D721Med (cell line): ENCODE measurements at places on chromosomes 1 and 21.

DNA sequence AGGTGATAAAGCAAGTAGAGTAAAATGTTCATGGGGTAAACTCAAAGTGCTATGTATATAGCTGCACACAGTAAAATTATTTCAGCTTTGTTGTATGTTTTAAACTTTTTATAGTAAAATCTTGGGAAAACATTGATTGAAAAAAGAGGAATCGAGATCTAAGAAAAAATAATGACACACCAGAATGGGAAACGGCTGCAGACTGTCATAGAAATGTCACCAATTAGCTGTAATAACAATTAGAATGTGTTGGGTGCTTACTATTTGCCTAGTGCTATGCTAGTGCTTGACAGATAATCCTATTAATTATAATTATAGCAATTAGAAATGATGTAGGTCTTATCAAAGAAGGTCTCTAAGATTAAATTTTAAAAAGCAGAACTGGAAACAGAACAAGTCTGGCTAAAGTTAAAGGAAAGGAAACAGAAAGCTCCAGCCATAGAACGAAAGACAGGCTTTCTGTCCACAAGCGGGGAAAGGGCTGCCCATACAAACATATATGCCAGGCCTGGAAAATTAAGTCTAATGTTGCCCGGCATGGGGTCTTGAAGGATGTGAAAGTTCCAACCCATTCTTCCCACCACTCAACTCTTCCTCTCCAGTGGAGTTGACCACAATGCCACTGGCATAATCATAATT, 5.0 kb downstream of the PCNX2 start:
- DNase-seq, result no peak

- no peak for DNase-seq
These were observed 122.3 kb downstream of the FOXD2 start for GRCh38 chr1:47559944-47560695.

GRCh38 chr1:84930831-84931230, 37.8 kb upstream of the LPAR3 start:
- no peak for DNase-seq

GRCh38 chr1:8015809-8016165, 10.3 kb downstream of the ERRFI1 start:
- no peak for DNase-seq

- DNase-seq, result no peak
These were observed 2.8 kb downstream of the ALDH4A1 start for GRCh38 chr1:18899363-18900049.

DNA sequence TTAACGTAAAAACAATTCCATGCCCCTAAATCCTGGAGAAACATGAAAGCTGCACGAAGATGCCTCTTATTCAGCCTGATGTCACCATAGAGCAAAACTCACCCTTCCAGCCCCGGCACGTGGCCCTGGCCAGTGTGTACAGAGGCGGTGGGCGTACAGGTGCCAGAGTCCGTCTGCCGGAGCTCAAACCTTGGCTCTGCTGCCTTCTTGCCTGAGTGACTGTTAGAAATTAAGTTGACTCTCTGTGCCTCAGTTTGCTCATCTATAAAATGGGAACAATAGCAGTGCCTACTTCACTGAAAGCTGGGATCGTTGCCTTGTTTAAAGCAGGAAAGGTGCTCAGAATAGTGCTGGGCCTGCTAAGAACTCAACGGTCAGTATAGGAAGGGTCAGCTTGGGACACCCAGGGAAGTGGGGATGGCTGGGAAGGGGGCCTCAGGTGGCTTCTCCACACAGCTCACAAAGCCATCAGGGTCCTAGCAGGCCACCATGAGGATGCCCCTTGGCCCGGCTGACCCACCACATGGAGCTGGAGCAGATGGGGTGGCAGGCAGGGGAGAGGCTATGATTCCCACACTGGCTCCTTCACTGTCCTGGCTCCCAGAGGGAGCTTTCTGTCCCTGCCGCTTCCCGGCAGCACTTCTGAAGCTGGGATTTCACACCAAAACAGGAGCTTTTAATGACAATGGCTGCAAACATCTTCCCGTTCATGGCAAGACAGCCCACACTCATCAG, 237.2 kb downstream of the NPHP4 start:
- DNase-seq, result no peak

- DNase-seq, result no peak
These were observed 1344.7 kb downstream of the NCAM2 start for GRCh38 chr21:22342889-22343288.

GRCh38 chr1:80531182-80531581, 1269.6 kb upstream of the ADGRL2 start:
- DNase-seq, result no peak

DNA sequence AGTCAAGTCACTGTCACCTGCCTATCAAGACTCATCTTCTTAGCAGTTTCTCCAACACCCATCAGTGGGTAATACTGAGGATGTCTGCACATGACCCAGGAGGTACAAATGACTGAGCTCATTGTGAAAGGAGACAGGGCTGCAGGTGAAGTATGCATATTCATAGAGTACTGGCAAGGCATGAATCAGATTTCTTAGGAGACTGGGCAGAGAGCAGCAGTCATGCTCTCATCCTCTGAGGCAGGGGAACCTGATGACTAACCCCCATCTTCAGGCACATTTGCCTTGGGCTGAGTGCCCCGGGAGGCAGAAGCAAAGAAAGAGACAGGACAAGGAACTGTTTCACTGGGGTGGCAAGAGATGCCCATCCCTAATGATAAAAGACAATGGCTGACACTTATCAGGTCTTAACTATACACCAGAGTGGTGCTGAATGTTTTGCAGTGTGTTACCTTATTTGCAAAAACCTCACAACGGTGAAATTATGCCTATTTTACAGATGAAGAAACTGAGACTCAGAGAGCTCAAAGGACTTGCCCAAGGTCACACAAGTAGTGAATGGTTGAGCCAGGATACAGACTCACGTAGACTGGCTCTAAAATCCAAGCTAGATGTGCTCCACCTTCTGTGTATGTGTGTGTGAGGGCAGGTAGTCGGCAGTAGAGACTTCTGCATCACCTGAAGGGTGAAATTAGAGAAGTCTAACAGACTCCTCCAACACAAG, 9.2 kb upstream of the GRHL3 start:
- DNase-seq, result no peak

GRCh38 chr1:27464926-27465647, 24.9 kb downstream of the WASF2 start:
- DNase-seq, result no peak

GRCh38 chr21:31725202-31725839, 6.6 kb downstream of the SCAF4 start:
- DNase-seq, result no peak

- DNase-seq, result no peak
These were observed 86.1 kb downstream of the KIAA0319L start for GRCh38 chr1:35470977-35471613.

- no peak for DNase-seq
These were observed 59.5 kb downstream of the IRF2BP2 start for GRCh38 chr1:234550341-234551031.

DNA sequence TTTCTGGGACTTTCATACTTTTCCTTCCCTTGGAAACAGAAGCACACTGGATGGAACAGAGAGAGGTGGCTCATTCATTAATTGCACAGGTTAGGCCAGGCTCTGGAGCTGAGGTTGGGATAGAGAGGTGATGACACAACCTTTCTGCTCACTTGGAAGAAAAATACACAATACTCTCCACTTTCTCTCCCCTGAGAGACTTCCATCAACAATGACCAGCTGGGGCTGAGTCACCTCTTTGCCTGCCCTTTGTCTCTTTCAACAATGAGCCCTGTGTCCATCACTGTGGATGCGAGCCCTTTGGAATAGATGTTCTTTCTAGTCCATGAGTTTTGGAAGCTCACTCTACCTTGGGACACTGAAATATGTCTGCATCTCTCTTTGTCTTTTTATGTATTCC, 43.1 kb downstream of the ATP2B4 start:
- no peak for DNase-seq

DNA sequence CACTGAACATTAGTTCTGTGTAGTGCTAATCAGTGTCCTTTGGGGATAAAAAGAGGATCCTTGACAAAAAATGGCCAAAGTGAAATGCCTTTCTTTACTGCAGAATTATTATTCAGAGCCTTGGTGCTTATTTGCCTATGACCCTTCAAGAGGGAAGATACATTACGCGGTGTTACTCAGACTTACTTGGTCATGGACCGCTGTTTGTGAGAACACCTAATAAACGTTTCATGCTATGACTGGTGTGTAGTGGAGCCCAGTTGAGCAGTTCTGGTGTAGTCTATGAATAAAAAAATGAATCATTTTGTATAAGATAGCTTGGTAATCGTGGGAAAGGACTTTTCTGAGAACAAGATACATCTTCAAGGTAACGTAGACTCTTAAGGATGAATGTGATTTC, 8.3 kb downstream of the NFYC start:
- no peak for DNase-seq

GRCh38 chr1:109246141-109246551, 3.2 kb upstream of the CELSR2 start:
- no peak for DNase-seq

- no peak for DNase-seq
These were observed 192.9 kb upstream of the HP1BP3 start for GRCh38 chr1:20980051-20980450.

DNA sequence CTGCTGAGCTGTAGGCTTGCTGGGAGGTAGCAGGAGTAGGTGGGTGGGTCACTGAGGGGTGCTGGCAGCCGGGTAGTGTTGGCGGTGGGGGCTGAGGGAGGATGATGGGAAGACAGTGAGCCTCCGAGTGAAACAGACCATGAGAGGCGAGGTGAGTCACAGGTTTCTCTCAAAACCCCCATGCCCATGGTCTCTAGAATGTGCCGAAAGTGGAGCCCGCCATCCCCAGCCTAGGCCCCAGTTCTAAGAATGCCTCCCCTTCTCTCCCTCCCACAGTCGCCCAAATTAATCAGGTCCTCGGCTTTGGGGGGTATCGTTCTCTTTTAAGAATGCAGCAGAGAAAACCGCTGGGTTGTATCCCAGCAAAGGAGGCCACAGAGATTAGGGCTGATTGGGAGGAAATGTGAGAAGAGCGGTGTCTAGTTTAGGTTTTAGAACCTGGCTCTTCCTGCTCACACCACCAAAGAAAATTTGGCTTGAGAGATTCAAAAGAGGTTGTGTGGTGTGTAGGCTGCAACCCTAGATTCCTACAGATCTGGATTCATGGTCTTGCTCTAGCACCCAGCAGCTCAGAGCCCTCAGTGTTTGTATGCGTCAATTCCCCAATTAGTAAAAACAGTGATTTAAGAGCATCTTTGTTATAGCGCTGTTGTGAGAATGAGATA, 27.7 kb upstream of the IL19 start:
- DNase-seq, result no peak

DNA sequence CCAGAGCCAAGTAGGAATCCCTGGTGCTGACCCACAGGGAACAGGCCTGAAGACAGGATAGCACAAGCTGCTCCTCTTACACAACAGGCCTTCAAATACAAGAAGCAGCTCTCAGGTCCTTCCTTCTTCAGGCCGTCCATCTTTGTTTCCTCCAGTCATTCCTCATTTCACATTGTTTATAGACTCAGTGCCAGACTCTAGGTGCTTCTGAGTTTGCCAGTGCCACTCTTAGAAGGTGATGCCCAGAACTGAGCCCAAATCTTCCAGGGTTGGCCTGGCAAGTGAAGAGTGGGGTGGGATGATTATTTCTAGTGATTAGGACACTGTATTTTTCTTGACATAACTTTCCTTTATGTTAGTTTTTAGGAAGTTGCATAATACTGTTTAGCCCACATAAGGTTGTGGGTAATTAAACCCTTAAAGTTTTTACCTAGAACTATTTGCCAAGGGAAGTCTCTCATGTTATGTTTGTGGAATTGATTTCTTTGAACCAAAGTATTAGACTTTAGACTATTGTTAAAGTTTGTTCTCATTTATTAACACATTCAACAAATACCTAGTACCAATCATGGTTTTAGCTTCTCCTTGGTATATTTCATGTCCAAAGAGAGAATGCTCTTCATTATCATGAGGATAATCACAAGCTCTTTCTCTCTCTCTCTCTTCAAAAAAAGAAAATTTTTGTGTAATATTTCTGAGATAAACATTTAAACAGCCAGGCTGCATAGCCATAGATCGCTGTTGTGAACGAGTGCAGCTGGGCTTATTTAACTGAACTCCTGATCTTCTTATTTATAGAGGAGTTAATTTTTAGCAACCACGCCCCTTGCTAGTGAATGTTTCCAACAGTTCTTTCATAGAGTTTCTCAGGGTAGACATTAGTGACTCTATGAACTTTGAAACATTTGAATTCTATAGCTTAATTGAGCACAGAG, 47.7 kb downstream of the PGM1 start:
- DNase-seq, result no peak
